ENCODE measurements at places on chromosomes 12 and 14.

DNA sequence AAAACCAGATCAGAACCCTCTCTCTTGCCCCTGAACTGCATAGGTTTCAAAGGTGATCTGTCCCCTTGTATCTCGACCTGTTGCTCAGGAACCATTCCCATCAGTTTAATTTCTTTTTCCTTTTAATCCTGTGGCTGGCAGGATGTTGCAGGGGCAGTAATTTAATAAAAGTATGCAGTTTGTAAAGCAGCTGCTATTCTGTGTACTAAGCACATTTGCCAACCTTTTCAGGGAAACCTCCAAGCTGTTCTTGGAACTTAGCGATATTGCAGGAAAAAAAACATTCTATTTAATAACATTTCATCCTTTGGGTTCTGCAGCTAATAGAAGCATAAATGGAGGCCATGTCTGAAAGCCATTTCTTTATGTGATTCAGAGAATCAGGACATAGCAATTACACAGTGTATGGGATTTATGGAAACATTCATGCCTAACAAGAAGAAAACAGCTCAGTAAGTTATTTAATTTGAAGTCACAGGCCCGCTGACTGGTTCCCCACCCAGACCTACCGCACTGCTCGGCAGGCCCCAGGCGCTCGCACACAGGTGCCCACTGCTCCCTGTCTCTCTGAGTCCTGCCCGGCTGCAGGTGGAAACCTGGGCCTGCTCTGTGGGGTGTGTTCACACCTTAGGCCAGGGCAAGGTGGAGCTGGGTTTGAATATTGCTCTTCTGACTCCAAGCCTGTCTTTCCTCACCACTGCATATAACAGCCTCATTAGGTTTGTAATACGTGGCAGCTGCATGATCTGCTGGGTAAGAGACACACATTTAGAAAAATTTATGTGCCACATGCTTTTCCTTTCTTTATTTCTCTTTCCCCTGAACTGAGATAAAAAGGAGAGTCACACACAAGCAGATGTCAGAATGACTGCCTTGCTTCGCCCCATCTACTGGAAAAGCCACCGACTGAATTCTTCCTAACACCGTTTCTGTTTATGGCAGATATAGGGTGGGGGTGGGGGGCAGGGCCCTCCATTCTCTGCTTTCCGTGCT lies 119.7 kb downstream of the SLC25A47 start:
- DNase-seq, result no peak

- DNase-seq, result no peak
Measured at GRCh38 chr12:51388846-51389245, 2.4 kb downstream of the GALNT6 start.

- DNase-seq, result no peak
Measured at GRCh38 chr12:92324849-92325500, 179.3 kb upstream of the BTG1 start.

- DNase-seq, result no peak
Measured at GRCh38 chr14:85602345-85602744, 72.4 kb downstream of the FLRT2 start.

- peak; percentile 47 for DNase-seq
Measured at GRCh38 chr14:57066887-57067513, 201.7 kb downstream of the EXOC5 start.

DNA sequence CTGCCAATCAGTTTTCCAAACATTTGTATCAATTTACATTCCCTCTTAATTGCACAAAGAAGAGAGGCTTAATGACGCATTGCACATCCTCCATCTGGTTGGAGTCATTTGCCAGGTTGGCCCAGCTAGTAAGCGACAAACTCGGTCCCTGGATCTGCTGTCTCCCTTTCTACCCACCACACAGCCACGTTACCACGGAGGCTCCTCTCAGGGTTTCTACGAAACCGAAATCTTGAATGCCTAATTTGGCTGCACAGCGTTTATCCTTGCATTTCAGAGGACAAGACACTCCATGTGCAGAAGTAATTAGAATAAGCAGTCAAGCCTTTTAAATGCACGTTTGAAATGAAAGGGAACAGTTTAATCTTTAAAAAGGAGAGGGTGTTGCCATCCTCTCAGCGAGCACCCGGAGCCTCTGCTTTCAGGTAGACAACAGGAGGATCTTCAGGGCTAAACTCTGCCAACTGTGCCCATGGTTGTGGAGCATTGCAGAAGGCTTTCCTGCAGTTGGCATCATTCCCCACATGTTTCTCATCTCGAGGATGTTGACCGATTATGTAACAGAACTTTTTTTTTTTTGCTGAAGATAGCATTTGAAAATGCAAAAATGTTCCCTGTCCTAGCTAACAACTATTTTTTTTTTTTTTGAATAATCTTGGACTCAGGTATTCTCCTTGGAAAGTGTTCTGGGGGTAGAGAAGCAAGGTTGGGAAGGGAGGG lies 37.8 kb downstream of the SLC24A4 start:
- no peak for DNase-seq

GRCh38 chr12:12919666-12920435 lies 28.5 kb downstream of the GPRC5A start:
- DNase-seq, result no peak

DNA sequence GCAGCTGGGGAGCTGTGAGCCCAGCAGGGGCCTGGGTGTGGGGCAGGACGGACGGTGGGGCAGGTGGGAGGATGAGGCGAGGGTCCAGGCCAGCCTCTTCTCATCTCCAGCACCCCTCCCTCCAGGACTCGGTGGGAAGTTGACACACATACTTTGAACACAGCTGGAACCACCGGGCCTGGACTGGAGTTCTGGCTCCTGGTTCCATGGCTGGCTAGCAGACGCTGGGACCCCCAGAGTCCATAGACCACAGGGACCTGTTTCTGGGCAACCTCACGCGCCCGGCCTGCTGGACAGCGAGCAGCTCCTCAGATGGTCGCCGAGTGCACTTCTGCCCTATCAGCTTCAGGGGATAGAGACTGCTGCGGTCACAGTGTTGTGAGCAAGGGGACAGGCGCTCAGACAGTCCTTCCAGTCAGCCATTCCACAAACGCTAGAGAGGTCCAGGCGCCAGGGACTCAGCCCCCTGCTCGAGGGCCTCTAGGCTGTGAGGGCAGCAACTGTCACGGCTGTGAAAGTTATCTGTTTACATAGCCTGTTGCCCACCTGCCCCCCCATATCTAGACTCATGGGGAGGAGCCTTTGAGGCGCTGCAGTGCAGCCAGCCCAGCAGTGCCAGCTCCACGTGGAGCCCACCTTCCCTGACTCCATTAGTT lies 25.2 kb downstream of the TCHP start:
- DNase-seq, result no peak

All from NCI-H460 (cell line).